Stomach (tissue), 19 donors: ENCODE measurements at places on chromosomes 1 and 21. TPM values are rescaled to one million over a fixed set of nuclear protein-coding genes. Genes with fewer than 3 reads are reported as not detected.

The TMCO1 gene
- total RNA-seq: 6.7 TPM

The CSF1 gene
- 82.3 TPM for total RNA-seq

The TBX19 gene
- 2.9 TPM for total RNA-seq

The ADGRB2 gene
- 1.3 TPM for total RNA-seq

- DNase-seq: no peak
Measured at GRCh38 chr1:60731321-60731720, 351.0 kb upstream of the NFIA start.

DNA sequence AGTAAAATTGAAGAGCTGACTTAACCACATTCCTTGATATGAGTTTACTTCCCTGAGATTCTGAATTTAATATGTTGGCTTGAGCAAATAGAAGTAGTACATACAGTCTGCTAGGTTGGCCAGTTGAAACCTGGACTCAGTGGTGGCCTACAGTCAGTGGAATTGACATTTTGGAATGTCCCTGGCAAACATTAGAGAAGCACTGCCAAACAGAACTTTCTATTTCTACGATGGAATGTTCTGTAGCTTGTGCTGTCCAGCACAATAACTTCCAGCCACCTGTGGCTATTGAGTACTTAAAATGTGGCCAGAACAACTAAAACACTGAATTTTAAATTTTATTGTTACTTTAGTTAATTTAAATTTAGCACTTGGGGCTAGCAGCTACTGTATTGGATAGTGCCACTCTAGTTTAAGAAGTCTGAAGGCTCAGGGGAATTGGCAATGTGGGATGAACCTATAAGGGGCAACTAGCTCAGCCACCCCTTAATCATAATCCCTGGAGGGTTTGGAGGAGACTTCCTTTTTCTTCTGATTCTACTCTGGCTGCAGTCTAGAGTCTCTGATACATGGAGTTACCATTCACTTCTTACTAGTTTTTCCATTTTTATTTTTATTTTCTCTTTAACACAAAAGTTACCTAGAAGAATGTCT, 10.3 kb upstream of the TEDDM1 start:
- DNase-seq: no peak

- DNase-seq: no peak
Measured at GRCh38 chr1:152873495-152873894, 4.6 kb upstream of the SMCP start.

DNA sequence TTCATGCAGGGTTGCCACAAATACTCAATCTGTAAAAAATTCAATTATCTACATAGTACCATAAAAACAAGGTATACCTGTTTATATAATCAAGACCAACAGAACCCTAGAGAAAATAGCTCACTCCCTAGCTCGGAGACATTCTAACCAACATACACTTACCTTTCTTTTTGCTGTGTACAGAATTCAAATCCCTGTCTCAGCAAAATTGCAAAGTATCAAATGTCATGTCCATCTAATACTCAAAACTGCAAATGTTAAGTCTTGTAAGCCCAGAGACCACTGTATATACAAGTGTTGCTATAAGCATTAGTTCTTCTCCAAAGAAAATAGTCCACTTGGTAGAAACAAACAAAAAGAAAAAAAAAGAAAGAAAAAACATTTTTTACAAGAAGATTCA, 16.2 kb upstream of the SELE start:
- no peak for DNase-seq

- no peak for DNase-seq
Measured at GRCh38 chr1:67100833-67101232, 33.9 kb downstream of the C1orf141 start.

DNA sequence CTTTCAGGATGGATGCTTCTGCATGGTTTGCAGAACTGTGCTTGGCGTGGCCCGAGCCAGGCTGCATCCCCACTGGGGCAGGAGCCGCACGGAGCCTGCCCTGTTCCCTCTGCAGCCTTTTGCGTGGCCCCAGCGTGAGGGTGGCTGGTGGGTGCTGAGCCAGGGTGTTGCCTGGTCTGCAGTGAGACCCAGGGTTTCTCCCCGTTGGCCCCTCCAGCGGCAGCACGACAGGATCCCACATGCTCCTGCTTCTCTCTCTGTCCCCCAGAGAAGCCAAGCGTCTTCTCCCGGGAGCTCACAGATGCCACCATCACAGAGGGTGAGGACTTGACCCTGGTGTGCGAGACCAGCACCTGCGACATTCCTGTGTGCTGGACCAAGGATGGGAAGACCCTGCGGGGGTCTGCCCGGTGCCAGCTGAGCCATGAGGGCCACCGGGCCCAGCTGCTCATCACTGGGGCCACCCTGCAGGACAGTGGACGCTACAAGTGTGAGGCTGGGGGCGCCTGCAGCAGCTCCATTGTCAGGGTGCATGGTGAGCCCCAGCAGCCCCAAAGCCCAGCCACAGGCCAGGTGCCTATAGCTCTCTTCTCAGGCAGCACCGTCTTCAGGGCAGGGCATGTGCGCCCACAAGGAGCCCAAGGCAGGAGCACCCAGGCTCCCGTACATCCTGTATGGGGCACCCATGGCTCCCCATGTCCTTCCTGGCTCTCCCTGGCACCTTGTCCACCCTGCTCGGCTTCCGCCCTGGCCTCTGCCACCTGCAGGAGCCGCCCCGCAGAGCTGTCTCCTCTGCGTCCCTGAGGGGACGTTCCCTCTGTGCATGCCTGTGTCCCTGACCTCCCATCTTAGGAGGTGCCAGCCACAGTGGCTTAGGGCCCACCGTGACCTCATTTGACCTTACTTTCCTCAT, 78.9 kb downstream of the OBSCN start:
- DNase-seq: no peak
